ENCODE measurements at places on chromosomes 13 and 19.

DNA sequence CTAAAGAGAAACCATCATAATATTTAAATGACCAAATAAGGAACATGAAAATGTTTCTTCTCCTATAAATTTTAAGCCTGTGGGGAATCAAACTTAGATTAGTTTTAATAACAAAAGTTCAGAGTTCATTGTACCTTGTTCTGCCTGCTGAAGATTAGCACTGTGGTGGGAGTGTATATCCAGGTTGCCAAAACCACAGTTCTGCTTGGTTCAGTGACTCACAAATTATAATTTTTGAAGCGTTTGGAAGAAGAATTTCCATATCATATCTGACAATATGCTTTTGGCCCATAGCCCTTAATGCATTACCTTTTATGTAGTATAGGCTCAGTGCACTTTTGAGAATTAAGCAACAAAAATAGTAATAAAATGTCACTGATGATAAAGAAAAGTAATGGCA, 545.2 kb downstream of the GPC6 start:
- DNase-seq: no peak

GRCh38 chr13:46320821-46321220, 66.2 kb downstream of the RUBCNL start:
- DNase-seq: no peak

DNA sequence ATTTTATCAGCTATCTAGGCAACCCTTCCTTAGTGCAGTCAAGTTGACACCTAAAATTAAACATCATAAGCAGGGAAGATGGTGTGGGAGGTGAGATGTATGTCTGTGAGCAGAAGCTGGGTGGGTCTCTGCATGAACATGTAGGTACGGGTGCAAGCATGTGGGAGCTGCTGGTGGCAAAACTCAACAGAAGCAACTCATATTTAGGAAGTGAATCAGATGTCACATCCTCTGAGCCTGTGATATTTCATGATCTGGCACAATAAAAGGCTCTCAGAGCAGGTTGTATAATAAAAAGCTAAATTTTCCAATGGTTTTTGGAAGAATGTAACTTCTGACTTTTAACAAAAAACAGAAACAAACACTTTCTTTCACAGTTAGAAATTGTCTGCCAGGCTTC, 44.4 kb downstream of the C1QTNF9 start:
- no peak for DNase-seq

DNA sequence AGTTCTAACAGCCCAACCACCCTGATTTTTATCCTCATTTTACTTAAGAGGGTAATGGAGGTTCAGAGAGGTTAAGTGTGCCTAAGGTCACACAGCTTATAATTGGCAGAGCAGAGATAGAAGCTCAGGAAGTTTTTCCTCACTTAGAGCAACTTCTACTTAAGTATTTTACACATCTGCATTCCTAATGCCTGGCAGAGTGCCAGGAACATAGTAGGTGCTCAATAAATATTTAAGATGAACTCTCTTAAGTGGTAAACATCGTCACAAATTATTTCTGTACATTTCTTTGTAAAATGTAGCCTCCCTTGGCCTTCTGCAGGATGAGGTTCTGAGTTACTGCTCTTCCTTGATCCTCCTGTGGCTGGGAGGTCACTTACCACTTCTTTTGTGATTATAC, 14.7 kb downstream of the FARP1 start:
- DNase-seq: no peak

- DNase-seq: no peak
These were observed 17.5 kb downstream of the TMEM143 start for GRCh38 chr19:48346191-48346590.

- no peak for DNase-seq
These were observed 62.6 kb upstream of the USP29 start for GRCh38 chr19:57057036-57057686.
